ENCODE measurements at places on chromosomes 7 and 10.

DNA sequence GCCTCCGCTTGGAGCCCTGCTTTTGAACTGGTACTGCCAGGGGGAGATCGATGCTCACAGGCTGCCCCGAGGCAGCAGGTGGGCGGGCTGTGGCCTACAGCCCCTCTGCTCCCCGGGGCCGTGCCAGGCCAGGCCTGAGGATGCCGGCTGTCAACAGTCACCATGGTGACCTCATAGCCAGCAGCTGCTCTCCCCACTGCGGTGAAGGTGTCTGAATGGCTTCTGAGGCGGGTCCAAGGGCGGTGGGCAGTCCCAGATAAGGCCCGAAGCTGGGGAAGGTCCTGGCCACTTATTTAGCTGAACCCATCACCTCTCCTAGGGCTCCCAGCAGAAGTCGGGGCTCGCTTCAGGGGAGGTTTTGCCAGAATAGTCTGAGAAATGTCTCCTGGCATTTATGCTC, 179.3 kb downstream of the ARHGAP12 start:
- no peak for DNase-seq

- DNase-seq: no peak
Measured at GRCh38 chr7:34875481-34875880, 161.8 kb downstream of the DPY19L1 start.

DNA sequence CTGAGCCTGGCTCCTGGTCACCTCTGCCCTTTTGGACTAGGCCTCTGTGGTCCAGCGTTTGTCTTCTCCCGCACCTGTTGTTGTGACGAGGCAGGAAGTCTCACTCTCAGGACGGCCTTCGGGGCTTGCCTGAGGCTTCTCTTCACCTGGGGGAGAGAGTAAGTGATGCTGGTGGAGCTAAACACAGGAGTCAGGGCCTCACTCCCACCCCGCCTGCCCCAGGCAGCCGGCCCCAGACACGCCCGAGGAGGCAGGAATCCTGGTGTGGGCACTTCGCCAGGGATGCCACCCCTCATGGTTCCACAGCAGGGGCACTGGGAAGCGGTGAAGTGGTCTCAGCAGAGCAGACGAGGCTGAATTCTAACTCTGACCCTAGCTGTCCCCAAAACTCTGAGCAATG, 42.4 kb downstream of the IL2RA start:
- DNase-seq: no peak

DNA sequence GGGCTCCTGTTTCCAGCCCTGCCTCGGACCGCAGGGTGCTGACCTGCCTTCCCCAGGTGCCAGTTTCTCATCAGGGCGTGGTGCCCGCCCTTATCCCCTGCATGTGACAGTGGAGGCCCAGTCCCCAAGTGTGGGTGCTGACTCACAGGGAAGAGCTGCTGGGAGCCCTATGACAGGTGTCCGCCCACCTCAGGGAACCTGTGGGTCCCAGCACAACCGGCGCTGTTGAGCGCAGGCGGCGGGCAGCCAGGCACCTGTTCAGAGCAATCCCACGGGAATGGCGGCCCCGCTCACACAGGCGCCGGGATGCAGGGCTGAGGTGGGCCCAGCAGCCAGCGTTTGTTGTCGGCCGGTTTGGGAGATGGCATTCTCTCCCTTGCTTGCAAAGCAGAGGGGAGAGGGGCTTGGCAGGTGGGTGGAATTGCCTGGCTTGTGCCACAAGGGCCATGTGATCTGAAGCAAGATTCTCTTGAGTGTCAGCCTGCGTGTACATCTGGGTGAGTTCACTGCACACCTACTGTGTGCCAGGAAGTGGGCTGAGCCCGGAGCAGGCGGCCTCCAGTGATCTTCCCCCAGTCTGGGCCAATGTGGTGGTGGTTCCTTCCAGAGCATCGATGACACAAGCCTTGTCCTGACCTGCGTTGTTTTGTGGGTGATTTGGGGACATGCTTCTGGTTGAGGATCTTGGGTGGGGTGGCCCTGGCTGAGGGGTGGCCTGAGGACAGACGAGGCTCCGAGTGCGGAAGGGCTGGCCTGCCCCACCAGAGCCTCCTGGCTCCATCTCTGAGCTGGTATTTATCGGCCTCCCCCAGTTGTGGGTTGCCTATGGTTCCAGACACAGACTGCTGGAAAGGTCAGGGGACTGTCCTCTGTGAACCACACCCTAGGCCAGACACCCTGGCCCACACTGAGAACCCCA, 2.4 kb downstream of the PWWP2B start:
- DNase-seq: no peak

DNA sequence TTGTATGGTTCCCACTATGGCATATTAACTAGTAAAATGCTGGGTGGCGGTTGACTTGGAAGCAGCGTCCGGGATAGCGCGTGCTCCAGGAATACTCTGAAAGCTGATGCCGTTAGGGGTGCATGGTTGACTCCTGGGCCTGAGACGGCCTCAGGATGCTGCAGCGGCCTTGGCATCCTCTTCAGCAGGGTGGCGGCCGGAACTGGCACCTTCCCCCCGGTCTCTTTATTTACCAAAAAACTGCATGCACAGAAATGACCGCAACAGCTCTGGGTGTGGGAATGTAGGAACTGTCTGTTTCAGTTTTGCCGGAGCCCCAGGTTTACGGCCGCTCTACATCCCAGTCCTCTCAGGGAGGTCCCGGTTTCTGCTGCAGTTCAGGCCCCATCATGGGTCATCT, 28.8 kb downstream of the PFKP start:
- DNase-seq: peak; percentile 50

GRCh38 chr10:73920089-73920488, 9.2 kb downstream of the PLAU start:
- DNase-seq: peak; percentile 64

DNA sequence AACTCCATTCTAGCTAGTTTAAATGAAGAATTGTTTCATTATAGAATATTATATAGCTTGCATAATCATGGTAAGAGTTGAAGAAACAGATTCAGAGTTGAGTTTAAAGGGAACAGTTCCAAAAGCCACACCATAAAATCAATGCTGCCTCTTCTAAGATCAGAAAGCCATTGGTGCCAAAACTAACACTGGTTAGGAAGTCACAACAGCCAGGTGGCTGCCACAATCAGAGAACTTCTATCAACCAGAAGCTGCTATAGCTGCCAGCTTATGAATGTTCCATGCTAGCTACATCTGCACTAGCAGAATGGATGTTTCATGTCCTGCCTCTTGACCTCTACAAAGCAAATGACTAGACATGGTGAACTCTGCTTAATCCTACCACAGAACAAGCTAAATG, 583.1 kb upstream of the LRRN3 start:
- DNase-seq: no peak
